H54 (cell line): ENCODE measurements at places on chromosomes 5 and 9.

- DNase-seq: no peak
These were observed 25.9 kb downstream of the CTSL start for GRCh38 chr9:87751868-87752267.

- no peak for DNase-seq
These were observed 91.4 kb upstream of the IRX4 start for GRCh38 chr5:1974081-1974480.

DNA sequence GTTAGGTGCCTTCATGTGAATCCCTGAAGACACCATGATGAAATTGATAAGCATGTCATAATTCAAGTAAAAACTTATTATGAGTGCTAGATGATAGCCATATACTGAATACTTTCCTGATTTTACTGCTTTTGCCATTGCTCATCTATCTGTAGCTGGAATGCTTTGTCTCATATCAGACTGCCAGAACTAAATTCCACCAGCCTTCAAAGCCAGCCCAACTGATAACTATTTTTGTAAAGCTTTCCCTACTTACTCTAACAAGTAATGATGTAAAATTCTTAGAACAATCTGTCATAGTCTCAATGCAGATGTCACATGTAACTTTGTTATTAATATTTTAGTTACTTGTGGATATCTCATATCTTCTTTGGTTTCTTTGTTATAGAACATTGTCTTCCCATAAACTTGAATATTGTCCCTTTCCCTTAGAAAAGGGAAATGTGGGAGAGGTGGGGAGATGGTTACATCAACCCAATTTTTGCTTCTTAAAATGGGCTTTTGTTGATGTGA is 128.3 kb downstream of the ZCCHC7 start:
- DNase-seq: no peak

DNA sequence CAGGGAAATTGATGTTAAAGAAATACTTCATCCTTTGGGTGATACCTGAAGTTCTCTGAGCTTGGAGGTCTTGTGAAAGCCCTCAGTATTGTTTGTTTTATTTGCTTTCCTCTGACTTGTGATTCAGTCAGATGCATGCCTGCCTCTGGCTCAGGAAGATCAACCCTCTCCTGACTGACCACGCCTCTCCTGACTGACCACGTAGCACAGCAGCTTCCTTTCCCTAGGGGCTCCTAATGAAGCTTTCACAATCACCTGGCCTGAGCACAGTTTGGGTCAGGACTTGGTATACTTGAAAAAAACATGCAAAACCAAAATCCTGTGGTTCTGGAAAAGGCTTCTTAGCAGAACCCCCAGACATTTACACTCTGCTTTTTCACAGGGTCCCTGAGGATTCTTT is 3.8 kb downstream of the TGFBI start:
- no peak for DNase-seq

GRCh38 chr5:73215891-73216610 is 43.1 kb downstream of the TMEM174 start:
- DNase-seq: peak; percentile 81

GRCh38 chr5:36253575-36253974 is 11.8 kb upstream of the NADK2 start:
- DNase-seq: no peak

DNA sequence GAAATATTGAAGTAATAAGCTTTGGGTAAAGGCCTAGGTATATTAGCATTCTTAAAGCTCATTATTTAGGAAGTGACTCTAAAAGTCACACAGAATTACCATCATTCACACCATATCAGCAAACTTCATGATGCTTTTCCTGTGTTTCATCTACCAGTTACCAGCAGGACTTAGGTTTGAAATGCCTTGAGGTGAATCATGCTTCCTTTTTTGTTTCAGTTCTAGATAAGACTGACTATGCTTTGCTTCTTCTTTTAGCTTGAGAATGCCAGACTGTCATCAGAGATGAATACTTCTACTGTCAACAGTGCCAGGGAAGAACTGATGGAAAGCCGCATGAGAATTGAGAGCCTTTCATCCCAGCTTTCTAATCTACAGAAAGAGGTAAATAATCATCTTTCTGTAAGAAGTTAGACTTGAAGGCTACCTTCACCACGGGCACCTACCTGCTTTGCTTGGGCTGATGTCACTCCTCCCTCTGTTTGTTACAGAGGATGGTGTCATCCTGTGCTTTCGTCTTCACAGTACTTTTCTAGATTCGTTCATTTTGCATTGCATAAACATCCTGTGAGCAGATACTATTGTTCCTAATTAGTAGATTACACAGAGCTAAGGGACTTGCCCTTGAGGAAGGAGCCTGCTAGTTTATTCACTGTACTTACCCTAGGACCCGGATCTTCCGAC is 34.7 kb downstream of the LMNB1 start:
- DNase-seq: no peak

GRCh38 chr9:8668751-8669150 is 869.2 kb upstream of the DMAC1 start:
- no peak for DNase-seq

- DNase-seq: peak; percentile 47
These were observed 984.5 kb upstream of the CDH18 start for GRCh38 chr5:20972419-20972925.

GRCh38 chr5:126516133-126516532 is 78.9 kb downstream of the ALDH7A1 start:
- DNase-seq: no peak

DNA sequence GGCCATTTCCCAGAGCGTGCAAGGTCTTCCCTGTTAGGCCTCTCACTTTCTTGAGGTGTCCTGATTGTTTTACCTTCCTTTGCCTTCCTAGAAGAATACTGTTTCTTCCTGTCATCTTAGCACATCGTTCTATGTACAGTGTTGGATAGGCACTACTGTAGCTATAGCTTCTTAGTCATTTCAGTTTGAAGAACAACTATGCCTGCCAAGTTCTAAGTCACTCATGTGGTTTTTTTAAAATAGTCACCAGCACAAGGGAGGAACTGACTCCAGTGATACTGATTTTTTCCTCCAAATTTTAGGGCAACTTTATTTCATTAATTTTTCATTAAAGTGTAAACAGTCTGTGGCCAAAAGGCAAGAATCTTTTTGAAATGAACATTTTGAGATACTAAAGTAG is 122.4 kb upstream of the NR5A1 start:
- peak; percentile 71 for DNase-seq

DNA sequence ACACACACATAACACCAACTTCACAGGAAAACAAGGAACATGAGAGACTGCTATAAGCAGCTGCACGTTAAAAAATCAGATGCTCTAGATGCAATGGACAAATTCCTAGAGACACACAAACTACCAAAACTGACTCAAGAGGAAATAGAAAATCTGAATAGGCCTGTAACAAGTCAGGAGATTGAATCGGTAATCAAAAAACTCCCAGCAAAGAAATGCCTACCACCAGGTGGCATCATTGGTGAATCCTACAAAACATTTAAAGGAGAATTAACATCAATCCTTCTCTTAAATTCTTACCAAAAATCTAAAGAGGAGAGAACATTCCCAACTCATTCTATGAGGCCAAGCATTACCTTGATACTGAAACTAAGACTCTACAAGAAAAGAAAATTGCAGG is 54.9 kb downstream of the NDST1 start:
- no peak for DNase-seq

DNA sequence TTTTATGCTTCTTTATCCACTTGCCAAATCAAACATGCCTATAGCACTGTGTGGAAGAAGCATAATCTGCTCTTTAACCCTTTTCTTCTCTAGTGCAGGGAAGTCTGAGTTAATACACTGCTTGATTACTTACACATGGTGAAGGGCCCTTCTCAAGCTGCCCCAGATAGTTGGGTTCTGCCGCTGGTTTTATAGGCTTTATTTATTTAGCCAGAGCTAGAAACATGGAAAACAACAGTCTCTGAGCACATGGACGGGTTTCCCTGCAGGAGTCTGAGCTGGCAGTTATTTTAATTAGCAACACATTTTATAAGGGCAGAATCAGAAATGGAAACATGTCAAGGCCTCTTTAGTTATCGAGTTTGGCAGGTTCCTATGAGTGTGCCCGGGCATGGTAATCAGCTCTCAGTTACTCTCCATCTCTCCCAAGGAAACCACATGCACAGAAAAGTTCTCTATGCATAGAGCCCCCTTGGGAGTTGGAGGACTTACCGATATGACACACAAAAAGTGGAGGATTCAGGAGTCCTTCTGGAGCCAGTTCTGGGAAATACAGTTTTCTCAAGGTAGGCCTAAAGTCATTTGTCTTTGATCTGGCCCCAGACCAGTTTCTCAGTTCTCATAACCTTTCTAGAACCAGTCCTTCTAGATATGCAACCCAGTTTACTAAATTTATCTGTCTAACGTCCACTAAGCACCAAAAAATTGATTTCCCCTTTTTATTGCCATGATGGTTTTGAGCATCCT is 564.8 kb downstream of the ACTL7B start:
- DNase-seq: no peak

DNA sequence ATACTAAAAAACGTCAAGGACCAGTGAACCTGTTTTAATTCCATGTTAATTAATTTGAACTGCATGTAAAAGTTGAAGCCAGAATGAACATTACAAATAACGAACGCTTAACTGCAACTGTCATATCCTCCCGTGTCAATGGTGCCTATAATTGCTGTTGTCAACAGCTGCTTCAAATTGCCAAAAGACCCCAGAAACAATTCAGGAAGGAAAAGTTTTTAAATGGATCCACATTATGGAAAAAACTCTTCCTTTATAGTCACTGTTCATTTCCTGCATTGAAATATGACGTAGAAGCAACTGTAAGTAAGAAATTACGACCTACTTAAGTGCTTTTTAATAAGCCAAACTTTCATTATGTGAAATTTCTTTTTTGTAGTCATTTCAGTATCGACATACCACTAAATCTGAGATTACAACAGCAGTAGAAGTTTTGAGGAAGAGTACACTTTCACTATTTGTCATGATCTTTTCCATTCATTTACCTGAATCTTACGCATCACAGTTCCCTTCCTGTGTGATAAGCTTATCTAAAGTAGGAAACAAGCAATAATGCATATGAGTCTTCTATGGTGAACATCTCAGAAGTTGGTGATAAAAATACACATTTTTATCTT is 37.8 kb downstream of the MEF2C start:
- no peak for DNase-seq

- DNase-seq: no peak
These were observed 375.0 kb upstream of the RGMB start for GRCh38 chr5:98398465-98398864.

DNA sequence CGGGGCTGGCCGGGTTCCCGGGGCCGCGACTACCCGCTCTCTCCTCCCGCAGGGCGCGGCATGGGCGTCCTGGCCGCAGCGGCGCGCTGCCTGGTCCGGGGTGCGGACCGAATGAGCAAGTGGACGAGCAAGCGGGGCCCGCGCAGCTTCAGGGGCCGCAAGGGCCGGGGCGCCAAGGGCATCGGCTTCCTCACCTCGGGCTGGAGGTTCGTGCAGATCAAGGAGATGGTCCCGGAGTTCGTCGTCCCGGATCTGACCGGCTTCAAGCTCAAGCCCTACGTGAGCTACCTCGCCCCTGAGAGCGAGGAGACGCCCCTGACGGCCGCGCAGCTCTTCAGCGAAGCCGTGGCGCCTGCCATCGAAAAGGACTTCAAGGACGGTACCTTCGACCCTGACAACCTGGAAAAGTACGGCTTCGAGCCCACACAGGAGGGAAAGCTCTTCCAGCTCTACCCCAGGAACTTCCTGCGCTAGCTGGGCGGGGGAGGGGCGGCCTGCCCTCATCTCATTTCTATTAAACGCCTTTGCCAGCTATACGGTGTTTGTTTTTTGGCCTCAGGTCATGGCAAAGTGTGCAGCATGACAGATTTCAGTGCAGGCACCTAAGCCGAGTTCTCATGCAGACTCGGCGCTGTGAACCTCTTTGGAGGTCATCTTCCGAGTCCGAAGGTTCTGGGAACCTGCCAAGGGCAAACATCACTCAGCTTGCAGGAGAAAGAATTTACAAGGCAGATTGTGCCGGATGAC is 516 bp downstream of the MRPL41 start:
- DNase-seq: peak; percentile 76

DNA sequence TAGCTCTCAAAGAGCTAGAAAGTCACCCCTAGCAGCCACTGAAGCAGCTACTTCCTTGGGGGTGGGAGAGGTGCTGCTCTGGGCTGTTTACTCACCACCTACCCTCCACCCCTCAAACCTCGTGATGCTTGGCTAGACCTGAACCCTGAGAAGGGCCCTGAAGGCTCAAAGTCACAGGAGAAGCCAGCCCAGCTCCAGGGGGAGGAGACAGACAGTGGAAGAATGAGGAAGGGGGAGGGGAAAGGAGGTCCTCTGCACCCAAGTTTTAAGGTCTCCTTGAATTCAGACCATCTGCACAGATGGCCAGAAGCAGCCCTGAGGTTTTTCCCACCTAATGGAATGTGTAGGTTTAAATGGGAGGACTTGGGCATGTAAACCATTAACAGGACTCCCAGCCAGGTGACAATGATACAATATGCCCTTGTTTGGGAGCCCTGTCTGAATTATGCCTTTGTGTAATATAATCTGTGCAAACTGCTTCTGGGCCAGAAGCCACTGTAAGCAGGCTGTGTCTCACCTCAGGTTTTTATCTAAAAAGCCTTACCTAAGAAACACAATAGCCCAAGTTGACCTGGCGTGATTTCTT is 180.5 kb downstream of the PIK3R1 start:
- DNase-seq: no peak

- DNase-seq: no peak
These were observed 609.9 kb downstream of the ACTL7B start for GRCh38 chr9:108245901-108246300.

DNA sequence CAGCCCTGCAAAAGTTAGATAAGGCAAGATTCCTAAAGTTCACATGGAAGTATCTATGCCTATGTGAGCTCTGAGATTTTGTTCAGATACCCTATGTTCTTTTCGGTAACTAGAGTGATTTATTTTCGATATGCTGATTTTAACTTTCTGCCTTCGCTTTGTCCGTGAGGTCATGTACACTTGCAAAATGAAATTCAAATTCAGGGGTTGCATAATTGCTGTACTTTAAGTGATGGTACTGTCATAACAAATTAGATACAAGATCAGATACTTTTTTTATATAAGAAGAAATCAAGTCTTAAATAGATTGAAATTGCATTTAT is 350 bp upstream of the ECPAS start:
- no peak for DNase-seq

DNA sequence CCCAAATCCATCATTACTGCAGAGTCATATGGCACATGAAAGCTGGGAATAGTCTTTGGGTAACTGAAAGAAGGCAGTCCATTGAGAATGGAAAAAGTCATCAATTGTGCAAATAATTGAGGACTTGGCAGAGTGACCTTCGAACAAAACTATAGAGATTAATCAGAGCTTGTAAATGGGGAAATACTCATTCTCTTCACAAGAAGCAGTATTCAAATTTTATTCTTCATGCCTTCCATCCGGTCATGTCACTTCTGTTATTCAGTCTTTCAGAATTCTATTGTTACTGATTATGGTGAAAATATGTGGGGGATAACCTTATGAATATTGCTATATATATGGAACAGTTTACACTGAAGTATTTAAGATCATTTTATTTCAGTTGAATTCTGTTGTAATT is 8.1 kb downstream of the RGMB start:
- no peak for DNase-seq
